ENCODE measurements at places on chromosomes 1 and 21.

DNA sequence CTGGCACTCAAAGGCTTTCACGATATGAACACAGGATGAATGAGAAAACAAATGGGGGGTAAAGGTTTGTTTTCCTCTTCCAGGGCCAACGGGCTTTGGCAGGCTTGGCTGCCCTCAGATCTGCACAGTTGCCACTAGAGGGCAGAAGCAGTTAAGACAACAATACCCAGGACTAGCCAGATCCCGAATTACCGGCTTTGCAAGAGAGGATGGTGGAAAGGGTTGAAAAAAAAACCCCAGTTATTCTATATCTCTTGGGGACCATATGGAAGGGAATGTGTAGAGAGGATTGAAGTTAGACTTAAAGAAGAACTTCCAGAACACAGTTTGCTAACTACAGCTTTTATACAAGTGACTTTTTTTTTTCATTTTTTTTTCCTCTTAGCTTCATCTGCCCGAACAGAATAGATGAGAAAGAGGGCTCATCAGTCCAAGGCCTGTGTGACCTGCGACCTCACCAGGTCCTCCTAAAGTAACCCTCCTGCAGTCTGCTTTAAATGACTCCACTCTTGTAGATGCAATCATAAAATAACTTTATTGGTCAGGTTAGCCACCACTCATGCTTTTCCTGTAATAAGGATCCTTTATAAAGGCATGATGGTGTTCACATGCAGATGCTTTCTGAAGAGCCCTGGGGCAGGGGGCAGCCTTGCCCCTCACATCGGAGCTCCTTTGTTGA lies 10.7 kb downstream of the FMOD start:
- peaks cover 5% of the 10 kb centered on the region for H3K4me1 ChIP-seq
- no peak overlapping the region for H3K27ac ChIP-seq
- H3K27me3 ChIP-seq, result peaks cover 59% of the 10 kb centered on the region
- no peak for DNase-seq
- H3K4me3 ChIP-seq, result no peak overlapping the region

- DNase-seq, result no peak
- H3K4me3 ChIP-seq, result no peak overlapping the region
- H3K27me3 ChIP-seq, result peaks cover 28% of the 10 kb centered on the region
Observed at GRCh38 chr1:232927830-232928505, 22.4 kb upstream of the NTPCR start.

- H3K27ac ChIP-seq, result peak overlapping the region; percentile 79
- H3K4me3 ChIP-seq, result no peak overlapping the region
- no peaks in the 10 kb centered on the region for H3K27me3 ChIP-seq
- H3K4me1 ChIP-seq, result peaks cover 13% of the 10 kb centered on the region
- H3K36me3 ChIP-seq, result no peaks in the 10 kb centered on the region
Observed at GRCh38 chr1:7379441-7379971, 391.6 kb upstream of the VAMP3 start.

- no peak overlapping the region for H3K4me3 ChIP-seq
- no peak overlapping the region for H3K27ac ChIP-seq
- H3K27me3 ChIP-seq, result no peaks in the 10 kb centered on the region
- H3K36me3 ChIP-seq, result peaks cover 4% of the 10 kb centered on the region
Observed at GRCh38 chr1:219109424-219110018, 64.2 kb upstream of the LYPLAL1 start.

- H3K27ac ChIP-seq, result no peak overlapping the region
- no peak for DNase-seq
- no peak overlapping the region for H3K4me3 ChIP-seq
- no peaks in the 10 kb centered on the region for H3K4me1 ChIP-seq
Observed at GRCh38 chr1:202624781-202625108, 85.5 kb downstream of the SYT2 start.
